ENCODE measurements at places on chromosomes 11 and 22. TPM values are rescaled to one million over a fixed set of nuclear protein-coding genes. Genes with fewer than 3 reads are reported as not detected.

The TSGA10IP gene
- not detected for total RNA-seq

The CLDN5 gene
- total RNA-seq: 0.85 TPM

The PUS3 gene
- 8.8 TPM for total RNA-seq

The OR51B5 gene
- total RNA-seq: 0.45 TPM

The MMP12 gene
- total RNA-seq: not detected

GRCh38 chr11:120383518-120384155 is 47.4 kb downstream of the ARHGEF12 start:
- DNase-seq: no peak

- DNase-seq: no peak
Observed at GRCh38 chr11:88597387-88597786, 259.9 kb upstream of the CTSC start.

GRCh38 chr22:37248251-37248650 is 4.2 kb upstream of the RAC2 start:
- no peak for DNase-seq

DNA sequence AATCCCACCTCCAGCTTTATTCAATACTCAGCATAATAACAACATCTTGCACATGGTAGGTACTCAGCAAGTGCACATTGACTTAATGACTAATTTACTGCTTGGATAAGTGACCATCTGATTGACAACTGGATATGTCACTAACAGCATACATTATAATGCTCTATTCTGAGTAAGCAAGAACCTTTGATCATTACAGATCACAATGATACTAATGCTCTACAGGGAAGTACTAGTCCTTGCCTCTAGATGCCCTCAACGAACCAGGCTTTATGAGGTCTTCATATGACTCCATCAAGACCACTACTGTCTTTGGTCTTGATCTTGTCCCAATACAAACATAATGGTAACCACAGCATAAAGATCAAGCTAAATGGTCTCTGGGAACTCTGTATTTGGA is 167.6 kb upstream of the MTMR2 start:
- no peak for DNase-seq

DNA sequence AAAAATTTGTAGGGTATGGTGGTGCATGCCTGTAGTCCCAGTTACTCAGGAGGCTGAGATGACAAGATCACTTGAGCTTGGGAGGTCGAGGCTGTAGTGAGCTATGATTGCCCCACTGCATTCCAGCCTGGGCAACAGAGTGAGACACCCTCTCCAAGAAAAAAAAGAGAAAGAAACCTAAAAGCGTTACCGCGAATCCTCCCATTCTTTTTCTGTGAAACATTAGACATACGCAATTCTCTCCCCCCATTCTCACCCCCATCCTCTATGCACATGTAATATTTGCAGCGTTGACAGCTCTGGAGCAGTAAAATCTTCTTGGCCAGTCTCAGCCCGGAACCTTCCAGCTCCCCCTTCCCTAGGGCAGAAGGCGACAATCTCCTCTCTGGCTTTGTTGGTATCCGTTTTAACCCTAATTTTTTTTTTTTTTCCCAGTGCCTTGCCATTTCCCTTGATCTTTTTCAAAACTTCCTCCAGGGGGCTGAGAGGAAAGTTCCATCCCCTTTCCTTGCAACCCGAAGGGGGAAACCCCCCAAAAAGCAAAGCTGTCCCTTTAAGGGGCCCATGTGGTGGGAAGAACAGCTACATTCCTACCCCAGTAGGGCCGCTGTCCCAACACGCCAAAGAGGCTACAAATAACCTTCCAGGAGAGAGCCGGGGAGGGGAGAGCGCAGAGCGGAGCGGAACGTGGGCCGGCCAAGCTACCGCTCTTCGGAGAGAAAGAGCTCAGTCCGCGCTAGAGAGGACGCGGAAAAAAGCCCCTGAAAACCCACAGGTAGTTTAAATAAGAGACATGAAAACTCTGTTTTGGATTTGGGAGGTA is 1.9 kb downstream of the LRP4 start:
- DNase-seq: no peak

- DNase-seq: peak; percentile 60
Observed at GRCh38 chr11:59615120-59615636, 396 bp downstream of the OSBP start.

DNA sequence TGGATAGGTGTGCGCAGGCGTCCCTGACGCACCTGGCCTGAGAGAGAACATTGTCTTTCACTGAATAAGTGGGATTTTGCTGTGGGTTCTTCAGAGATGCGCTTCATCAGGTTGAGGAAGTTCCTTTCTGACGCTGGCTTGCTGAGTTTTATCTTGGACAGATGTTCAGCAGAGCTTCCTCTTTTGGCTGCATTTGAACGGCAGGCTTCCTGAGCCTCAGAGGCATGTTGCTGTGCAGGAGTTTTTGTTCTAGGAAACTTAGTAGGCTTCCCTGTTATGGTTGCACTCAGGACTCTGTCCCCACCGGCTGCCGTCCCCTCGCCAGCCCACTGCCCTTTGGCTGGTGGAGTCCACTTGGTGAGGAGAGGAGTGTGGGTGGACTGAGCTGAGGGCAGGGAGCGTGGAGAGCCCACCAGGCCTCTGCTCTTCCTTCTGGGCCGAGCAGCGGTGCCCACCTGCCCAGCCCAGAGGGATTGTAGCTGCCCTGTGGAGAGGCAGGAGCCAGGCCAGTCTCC is 17.2 kb downstream of the FRMD8 start:
- no peak for DNase-seq

- DNase-seq: no peak
Observed at GRCh38 chr22:37195921-37196320, 7.9 kb upstream of the C1QTNF6 start.

GRCh38 chr22:31088233-31088986 is 7.3 kb downstream of the SMTN start:
- DNase-seq: no peak
